ENCODE measurements at places on chromosomes 1 and 21. TPM values are rescaled to one million over a fixed set of nuclear protein-coding genes. Genes with fewer than 3 reads are reported as not detected.
A peak's percentile ranks its signal among the peaks of the same experiment; 100 is the strongest.

GRCh38 chr1:206787891-206788290, 15.6 kb upstream of the IL10 start:
- DNase-seq: no peak

- DNase-seq: peak; percentile 43
Observed at GRCh38 chr1:33971018-33971710, 107.3 kb downstream of the HMGB4 start.

- DNase-seq: no peak
Observed at GRCh38 chr21:28263974-28264373, 728.7 kb downstream of the LTN1 start.

DNA sequence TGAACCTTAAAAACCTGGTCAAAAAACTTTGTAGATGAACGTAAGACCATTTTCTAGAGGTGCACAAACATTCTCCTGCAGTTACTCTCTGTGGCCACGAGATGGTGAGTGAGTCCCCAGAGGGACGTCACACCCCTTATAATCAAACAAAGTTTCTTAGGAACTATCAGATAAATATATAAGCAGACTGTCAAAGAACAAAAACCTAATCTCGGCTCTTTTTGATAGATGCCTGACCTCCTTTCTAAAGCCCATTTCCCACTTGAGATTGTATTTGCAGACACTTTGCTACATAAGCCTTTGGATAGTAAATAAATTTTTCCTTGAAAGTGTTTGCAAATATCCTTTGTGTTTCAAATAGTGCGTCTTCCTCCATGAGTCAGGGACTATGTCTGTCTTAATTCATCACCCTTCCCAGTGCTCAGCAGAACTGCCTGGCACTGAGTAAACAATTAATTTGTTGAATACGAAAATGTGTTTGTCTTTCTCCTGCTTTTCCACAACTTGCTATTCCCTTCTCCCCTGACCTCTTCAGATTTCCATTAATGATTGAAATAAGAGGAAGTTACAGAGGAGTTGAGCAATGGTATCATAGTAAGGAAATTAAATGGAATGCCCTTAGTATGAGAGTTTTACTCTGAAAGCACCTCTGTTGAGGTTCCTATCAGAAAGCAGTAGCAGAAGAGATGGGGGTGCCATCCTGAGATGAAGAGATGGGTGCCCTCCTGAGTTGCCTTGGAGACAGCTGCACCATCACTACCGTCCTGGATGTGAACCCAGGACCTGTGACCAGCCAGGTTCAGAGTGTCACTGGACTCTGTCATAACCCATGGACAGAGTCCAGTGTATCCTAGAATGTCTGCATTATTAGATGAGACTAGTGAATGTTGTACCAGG, 57.8 kb upstream of the RAVER2 start:
- DNase-seq: no peak

SLC35F3 gene
- total RNA-seq: not detected
